ENCODE measurements at places on chromosomes 2 and 18.

- DNase-seq, result no peak
These were observed 41.3 kb downstream of the ATF2 start for GRCh38 chr2:175126661-175127060.

DNA sequence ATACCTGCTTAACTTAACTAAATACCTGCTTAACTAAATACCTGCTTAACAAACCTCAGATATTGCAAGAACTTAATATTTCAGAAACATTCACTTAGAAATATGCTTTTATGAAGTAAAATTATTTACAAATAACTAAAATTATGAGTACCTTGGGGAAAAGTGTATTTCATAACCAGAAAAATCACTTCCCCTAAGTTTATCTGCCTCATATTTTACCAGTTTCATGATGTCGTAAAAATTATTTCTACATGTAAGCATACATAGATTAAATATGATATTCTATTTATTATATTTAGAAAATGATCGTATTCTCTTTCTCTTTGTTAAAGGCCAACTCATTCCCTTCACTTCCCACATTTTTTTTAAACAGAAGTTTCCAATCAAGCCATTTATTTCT lies 41.5 kb upstream of the DSC1 start:
- DNase-seq, result no peak

GRCh38 chr18:1017227-1018058 lies 112.8 kb downstream of the ADCYAP1 start:
- no peak for DNase-seq

GRCh38 chr2:129611471-129611870 lies 368.0 kb upstream of the RAB6C start:
- no peak for DNase-seq

DNA sequence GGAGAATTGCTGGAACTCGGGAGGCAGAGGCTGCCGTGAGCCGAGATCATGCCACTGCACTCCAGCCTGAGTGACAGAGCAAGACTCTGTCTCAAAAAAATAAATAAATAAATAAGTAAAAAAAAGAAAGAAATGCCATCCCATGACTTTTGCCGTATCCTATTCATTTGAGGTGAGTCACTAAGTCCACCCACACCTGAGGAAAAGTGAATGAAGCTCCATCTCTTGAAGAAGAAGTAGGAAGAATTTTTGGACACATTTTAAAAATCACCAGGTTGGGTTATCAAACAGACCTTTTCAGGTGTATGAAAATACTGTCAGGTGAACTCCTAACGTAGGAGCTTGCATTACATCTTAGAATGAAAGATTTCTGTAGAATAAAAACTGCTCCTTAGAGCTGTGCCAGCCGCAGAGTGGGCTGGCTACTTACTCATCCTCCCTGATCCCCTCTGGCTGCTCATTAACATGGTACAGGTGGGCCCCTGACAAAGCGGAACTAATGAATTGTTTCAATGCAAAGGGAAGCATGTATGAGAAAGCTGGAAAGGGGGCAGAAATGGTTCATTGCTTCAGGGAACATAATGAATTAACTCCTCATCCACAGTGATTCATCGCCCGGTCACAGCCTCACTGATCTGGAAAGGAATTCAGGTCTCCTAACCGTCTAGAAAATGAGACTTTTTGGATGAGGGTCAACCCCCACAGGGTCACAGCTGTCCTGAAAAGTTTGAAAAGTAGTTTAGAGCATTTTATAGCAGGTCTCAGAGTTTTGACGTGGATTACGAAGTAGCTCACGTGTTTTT lies 191.4 kb downstream of the SPP2 start:
- DNase-seq, result no peak

DNA sequence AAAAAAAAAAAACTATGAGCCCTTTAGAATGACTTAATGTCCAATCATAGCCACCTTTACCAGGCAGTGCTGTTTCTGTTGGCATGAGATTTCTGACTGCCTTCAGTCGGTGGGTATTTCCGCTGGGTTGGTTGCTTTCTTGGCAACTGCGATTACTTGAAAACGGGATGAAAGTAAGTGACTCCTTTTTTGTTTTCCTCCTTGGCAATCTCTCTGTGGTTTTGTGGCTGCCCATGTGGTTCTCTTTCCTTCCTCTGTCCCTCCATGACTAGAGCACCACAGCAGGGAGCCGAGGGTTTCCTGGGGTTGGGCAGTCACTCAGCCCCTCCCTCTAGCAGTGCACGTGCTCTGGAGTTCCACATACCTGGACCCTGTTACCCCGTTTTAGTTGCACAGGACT lies 112.1 kb downstream of the KLHL29 start:
- DNase-seq, result no peak

- DNase-seq, result no peak
These were observed 17.2 kb downstream of the MYO1B start for GRCh38 chr2:191262436-191262835.

GRCh38 chr18:46891742-46892214 lies 25.5 kb downstream of the PIAS2 start:
- peak; percentile 15 for DNase-seq

DNA sequence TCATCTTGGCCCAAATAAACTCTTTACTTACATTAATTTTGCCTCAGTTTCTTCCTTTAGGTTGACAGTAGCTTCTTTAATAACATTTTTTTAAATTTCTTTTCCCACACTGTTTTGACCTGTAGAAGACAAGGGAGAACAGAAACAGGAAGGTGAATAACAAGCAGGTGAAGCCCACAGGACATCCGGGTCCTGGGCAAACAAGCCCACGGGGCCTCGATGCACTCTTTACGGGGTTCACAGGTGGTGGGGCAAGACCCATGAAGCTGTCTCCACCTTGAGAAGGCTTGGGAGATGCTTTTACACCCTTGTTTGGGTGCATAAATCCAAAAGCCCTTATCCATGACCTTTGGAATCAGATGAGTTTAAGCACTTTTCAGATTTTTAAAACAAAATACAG lies 301.0 kb upstream of the MGAT5 start:
- no peak for DNase-seq

DNA sequence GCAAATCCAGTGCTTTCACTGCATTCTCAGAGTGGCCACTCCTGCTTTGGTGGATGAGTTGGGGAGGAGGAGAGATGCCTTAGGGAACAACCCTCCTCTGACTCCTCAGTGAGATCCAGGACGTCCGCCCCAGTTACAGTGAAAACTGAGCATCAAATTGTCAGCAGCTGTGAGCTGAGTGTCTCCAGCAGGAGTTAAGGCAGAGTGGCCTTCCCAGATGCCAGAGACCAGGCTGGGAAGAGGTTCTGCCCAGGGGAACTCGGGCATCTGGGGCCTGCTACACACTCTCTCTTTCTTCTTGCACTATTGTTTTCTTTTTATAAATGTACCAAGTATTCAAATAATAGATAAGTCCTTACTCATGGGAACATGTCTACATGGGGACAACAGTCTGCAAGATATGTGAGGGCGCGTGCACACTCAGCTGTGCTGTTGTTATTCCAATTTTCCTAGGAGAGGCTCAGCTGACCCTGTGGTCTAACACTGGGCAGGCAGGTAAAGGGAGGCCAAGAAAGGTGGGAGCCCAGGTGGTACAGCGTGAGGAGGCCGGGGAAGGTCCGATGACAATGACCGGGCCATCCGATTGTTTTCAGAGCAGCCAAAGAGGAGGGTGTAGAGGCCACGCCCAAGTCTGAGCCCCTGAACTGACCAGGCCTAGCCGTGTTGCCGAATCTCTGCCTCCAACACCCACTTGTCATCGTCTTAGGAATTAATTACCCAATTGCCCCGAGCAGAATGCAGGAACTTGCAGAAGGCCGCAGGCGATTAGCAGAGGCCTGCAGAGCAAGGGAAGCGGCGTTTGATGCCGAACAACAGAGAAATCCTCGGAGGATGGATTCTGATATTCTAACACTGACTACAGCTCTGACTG lies 166.9 kb downstream of the ANAPC1 start:
- no peak for DNase-seq

GRCh38 chr18:59079264-59079663 lies 60.4 kb upstream of the SEC11C start:
- DNase-seq, result no peak

Measured in GM19239 (cell line).